T-cell (primary cell): ENCODE measurements at places on chromosomes 7 and 10.

DNA sequence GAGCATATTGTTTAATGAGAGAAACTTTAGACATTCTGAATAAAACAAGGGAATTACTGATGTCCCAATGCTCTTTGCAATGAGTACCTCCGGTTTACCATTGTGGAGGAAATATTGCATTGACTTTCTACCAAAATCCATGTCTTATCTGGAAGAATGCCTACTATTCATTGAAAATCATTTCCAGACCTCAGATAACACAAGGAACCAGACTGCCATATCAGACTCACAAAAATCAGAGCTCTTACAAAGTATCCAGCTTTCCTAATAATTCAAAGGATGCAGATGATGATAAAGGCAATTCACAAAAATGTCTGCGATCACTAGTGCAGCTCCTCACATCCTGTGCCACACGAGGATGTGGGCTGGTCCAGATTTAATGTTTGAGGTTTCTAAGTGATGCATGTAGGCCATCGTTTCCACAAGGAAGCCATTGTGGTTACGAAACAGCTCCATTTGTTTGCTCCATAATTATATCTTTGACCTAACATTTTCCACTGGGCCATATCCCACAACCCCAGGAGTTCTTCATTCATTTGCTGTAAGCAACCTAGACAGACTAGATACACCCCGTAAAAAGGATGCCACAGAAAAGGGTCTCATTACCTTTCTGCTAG lies 831.1 kb upstream of the C7orf33 start:
- DNase-seq = no peak

DNA sequence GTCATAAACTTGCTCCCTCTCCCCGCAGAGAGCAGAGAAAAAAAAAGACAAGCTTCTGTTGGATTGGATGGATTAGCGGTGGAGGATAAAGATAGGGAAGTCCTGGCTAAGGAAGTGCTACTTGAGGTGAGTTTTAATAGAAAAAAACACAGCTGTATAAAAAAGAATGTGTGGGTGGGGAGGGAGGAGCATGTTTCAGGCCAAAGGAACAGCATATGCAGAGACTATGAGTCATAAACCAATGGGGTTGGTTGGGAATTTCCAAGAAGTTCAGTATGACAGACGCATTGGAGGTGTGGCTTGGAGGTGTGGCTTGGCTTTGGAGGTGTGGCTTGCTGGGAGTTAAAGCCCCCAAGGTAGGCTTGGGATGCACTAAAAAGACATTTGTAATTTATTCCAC lies 103.0 kb upstream of the LSM8 start:
- no peak for DNase-seq

- DNase-seq = no peak
These were observed 81.1 kb upstream of the PRKG1 start for GRCh38 chr10:50992972-50993766.

- no peak for DNase-seq
These were observed 48.4 kb upstream of the INPP5A start for GRCh38 chr10:132489053-132489703.

GRCh38 chr10:62133618-62134017 lies 135.0 kb downstream of the RTKN2 start:
- no peak for DNase-seq

GRCh38 chr7:16762177-16762576 lies 8.6 kb downstream of the TSPAN13 start:
- no peak for DNase-seq
